ENCODE measurements at places on chromosomes 12 and 14. TPM values are rescaled to one million over a fixed set of nuclear protein-coding genes. Genes with fewer than 3 reads are reported as not detected.
A peak's percentile ranks its signal among the peaks of the same experiment; 100 is the strongest.

GRCh38 chr12:62799126-62799736 is 135.7 kb downstream of the PPM1H start:
- DNase-seq, result peak; percentile 57

DNA sequence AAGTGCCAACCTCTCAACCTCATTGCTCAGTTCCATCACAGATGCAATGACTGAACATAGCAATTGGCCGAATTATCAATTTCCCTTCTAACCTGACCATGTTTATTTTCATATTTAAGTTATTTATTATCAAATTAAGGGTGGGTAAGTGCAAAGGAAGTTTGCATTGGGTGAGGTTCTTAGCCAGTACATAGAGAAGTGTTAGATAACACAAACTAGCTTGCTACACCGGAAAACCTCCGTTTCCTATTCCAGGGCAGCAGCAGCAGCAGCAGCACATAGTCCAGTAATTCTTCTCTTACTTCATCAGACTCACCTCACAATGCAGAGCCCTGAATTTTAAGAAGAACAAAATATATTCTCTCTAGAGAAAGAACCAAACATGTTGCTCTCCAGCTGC is 200.5 kb upstream of the OR4E1 start:
- no peak for DNase-seq

DNA sequence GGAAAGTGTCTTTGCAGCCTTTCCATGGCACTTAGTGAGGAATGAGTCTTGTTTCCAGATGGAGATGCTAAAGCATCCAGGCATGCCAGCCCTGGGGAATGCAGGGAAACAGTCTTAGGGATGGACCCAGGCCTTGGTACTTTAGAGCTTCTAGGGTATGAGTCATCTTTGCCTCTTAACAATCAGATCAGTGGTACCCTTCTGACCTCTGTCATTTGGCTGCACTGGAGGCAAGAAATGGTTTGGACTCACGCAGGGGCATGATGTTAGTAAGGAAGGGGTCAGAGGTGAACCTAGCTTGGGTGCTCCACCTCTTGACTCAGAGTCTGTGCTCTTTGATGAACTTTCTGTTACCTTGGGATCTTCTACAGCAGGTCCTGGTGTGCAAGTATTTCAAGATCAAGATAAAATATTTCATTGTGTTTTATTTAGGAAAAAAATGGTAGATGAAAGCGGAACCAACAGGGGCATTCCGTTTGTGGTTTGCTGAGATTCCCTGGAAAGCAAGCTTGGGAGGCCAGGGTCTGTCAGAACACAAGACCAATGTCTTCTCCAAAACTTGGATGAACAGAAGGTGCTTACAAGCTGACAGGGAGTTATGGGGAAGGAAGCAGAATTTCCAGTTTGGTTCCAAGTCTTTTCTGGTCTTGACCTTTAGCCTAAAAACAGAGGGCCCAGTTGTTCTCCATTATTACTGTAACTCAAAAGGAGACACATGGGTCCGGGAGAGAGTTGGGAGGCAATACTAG is 216.2 kb downstream of the ZFP36L1 start:
- peak; percentile 78 for DNase-seq

- DNase-seq, result no peak
Observed at GRCh38 chr12:95887311-95887710, 28.6 kb downstream of the SNRPF start.

GRCh38 chr12:48728807-48729206 is 12.3 kb upstream of the CCNT1 start:
- no peak for DNase-seq

DNA sequence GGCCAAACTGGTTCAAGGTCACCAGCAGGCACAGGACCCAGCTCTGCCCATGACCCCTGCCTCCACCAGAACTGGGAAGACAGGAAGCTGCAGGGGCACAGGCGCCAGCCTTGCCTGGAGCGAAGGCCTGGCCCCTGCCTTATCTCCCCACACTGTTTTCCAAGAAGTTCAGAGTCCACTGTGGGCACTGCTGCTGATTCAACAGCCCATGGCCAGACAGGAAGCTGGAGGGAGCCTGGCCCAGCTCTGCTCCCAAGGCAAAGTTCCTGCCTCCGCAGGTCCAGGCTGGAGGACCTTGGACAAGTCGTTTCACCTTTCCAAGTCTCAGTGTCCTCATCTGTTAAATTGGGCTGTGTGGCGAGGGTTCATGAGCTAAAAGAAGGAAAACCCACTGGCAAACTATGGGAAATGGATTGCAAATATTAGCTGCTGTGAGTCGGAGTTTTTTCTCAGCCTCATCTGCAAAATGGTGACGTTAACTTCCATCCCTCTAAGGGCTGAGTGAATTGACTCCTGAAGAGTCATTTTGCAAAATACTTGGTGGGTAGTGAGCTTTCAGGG is 1.2 kb downstream of the PHETA1 start:
- peak; percentile 27 for DNase-seq

DNA sequence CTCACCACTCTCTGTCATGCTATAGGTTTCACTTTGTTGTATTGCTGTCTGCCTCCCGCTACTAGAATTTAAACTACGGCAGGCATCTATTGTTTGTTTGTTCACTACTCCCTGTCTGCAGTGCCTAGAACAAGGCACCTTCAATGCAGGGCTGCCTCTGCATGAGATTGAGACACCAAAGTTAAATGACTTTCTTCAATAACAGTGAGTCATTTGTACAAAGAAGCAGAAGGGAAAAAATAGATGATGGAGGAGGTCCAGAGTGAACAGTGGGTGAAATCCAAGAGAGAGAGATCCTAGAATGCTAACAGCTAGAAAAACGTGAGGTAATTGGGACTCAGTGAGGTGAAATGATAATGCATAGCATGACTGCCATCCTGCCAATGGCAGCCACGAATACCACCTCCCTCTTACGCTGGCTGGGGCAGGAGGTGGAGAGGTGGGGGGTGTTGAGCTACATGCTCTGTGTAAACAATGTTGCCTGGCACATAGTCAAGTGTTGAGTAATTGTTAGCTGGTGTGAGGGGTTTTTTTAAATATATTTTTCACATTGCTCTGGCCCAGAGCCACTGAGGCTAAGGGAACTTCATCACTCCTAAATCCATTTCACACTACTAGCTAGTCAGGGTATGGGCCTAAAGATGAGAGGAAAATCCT is 367.6 kb downstream of the RPS29 start:
- peak; percentile 76 for DNase-seq

GRCh38 chr12:94952325-94952724 is 51.2 kb downstream of the NDUFA12 start:
- DNase-seq, result no peak

GRCh38 chr14:85187521-85187920 is 342.4 kb upstream of the FLRT2 start:
- DNase-seq, result no peak

GRCh38 chr12:13004361-13004760 is 4.3 kb upstream of the HEBP1 start:
- DNase-seq, result peak; percentile 62

DNA sequence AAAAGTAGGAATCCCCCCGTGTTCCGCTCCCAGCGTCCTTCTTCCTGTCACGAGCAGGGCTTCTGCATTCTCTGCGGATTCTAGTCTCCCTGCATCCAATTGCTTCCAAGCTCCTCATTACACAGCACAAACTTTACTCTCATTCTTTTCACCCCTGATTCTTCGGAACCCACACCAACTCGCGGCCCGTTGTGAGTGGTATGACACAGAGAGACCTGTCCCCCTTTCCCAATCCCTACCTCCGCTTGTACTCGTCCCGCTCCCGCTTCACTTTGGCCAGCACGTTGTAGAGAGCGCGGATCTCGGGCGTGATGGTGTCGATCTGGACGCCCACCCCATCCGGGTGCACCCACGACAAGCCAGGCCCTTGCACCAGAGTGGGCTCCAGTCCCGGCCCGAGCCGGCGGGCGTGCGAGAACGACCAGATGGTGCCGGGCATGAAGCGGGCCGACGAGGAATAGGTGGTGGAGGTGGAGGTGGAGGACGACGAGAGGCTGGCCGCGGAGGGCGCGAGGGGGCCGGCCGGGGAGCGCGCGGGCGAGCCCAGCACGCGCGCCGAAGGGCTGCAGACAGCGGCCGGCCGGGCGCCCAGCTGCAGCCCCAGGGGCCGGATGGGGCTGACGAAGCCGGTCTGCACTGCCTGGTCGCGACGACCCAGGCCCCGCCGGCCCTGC is 687 bp downstream of the IFFO1 start:
- DNase-seq, result no peak

LYSET gene
- 11.6 TPM for total RNA-seq

SLC25A47 gene
- under 0.01 TPM for total RNA-seq

RBP5 gene
- 0.26 TPM for total RNA-seq
